ENCODE measurements at places on chromosomes 16 and 17.
A peak's percentile ranks its signal among the peaks of the same experiment; 100 is the strongest.

DNA sequence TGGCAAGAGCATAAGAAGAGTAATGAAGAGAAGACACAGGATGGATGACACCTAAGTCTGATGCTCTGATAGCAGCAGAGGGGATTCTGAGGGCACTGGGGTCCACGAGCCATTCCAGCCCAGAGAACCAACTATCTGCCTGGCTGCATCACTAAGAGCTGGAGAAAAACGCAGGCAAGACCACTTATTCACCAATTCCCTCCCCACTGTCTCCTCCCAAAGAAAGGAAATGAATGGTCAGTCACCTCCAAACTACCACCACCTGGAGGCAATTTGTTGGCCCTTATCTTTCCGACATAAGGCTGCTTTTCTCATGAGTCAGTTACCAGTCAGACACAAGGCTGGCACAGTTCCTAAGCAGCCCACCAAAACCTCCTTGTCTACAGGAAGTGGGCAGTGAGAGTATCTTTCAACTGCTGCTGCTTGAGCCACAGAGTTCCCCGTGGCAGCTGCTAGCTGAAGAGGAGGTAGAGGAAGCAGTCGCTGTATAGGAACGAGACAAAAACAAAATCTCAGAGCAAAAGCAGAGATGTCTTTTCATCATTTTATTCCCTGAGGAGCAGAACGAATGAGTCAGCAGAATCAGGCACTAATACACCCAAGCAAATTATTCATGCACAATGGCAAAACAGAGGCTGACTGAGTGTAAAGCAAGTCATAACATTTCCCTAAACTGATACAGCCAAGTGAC is 111.1 kb downstream of the SMG6 start:
- DNase-seq, result no peak

DNA sequence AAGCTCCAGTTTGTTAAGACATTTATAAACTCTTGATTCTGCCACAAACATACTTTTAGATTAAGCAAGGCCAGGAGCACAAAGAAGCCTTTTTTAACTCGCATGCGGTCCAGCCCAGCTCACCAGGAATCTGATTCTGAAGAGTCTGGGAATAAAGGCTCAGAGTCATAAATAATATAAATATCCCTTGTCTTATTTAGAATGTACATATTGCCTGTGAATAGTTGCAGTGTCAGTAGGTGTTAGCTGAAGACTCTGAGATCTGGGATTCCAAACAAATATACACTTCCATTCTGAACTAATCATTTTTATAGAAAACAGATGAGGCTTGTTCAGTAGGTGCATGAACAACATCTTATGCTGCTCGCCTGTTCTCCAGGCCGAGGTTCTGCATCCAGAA is 59.1 kb upstream of the ELAC2 start:
- no peak for DNase-seq

DNA sequence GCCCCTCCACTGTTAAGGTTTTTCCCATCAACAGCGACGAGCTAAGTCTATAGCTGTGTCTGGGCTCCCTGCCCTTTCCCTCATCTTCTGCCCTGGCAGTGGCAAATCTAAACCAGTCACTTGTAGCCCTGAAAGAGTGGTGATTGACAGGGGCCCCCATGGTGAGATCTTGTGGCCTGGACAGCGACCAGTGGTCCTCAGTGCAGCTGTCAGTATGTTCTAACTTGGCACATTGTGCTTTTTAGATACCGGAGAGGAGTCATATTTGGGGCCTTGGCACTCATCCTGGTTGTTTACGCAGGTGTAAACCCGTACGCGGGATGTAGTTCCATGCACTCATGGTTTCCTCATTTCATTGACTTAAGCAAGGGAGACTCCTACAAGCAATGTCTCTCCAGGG is 57.5 kb upstream of the ARHGAP44 start:
- DNase-seq, result peak; percentile 58

DNA sequence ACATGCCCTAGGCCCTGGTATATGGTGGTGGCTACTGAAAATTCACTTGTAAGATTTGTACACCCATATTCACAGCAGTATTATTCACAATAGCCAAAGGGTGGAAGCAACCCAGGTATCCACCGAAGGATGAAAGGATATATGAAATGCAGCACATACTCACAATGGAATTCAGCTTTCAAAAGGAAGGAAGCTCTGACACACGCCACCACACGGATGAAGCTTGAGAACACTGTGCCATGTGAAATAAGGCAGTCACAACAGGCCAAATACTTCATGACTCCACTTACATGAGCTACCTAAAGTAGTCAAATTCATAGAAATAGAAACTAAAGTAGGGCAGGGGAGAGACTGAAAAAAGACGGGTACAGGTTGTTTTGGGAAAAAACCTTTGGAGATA is 2.9 kb downstream of the XPO6 start:
- no peak for DNase-seq

DNA sequence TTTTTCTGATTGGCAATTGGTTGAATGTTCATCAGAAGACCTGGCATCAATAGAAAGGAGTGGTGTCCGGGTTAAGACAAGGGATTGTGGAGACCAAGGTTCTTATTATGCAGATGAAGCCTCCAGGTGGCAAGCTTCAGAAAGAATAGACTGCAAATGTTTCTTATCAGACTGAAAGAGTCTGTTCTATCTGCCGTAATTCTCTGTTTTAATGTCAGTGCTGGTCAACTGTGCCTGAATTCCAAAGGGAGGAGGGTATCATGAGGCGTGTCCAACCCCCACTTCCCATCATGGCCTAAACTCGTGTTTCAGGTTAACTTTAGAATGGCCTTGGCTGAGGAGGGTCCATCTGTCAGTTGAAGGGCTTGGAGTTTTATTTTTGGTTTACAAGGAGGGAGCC is 60.4 kb upstream of the AKTIP start:
- DNase-seq, result no peak

DNA sequence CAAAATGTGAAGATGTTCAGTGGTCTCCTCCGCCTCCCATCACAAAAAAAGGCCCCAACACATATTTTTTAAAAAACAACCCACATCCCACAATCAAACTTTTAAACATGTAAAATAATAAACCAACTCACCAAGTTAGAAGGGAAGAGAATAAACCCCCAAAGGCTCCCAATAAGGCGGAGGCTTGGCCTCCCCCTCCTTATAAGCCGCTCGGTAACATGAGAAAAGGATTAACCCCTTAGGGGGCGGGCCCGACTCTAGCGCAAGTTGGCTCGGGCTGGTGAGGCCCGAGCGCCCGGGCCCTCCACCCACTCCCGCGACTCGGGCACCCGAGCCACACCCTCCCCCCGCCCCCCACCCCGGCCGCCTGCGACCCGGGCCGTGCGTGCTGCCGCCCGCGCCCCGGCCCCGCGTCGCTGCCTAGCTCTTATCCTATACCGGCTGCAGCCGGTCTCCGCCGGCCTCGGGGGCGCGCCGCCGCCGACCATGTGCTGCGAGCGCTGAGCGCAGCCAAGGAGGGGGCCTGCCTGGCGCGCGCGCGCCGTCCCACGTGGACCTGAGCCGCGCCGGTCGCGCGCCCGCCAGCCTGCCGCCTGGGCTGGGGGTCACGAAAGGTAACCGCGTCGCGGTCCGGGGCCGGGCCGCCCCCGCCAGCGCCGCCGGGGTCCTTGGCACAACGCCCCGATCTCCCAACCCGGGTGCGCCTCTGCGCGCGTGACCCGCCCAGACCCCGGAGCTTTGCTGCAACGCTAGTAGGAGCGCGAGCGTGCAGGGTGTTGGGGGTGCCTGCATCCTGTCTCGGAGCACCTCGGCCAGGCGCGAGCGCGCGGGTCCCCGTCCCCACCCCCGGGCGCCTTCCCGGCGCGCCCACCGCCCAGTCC is at the start of the genes ARSG and SLC16A6:
Gene ARSG, plus strand, starts transcription at position 541 of the 881 bp plus-strand sequence. CDS start 15,999 bp downstream, outside the sequence.
Gene SLC16A6, minus strand, starts transcription at position 173 of the 881 bp plus-strand sequence. CDS start 12,807 bp downstream, outside the sequence.
- peak; percentile 92 for DNase-seq

DNA sequence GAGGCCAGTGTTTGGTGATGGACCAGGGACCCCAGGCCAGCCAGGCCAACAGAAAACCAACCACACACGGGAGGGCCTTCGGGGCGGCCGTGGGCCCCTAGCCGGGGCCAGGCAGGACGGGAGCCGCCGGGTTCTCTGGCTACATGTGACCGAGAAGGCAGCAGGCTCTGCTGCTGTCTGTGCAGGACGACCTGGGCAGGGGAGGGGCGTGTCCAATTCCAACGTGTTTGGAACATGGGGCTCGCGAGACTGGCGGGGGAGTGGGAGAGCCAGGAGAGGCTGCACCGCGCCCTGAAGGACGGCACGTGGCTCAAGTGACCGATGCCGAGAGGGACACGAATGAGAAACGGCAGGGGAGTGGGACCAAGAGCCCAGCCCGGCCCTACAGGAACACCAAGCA is 75.4 kb downstream of the LMF1 start:
- no peak for DNase-seq

DNA sequence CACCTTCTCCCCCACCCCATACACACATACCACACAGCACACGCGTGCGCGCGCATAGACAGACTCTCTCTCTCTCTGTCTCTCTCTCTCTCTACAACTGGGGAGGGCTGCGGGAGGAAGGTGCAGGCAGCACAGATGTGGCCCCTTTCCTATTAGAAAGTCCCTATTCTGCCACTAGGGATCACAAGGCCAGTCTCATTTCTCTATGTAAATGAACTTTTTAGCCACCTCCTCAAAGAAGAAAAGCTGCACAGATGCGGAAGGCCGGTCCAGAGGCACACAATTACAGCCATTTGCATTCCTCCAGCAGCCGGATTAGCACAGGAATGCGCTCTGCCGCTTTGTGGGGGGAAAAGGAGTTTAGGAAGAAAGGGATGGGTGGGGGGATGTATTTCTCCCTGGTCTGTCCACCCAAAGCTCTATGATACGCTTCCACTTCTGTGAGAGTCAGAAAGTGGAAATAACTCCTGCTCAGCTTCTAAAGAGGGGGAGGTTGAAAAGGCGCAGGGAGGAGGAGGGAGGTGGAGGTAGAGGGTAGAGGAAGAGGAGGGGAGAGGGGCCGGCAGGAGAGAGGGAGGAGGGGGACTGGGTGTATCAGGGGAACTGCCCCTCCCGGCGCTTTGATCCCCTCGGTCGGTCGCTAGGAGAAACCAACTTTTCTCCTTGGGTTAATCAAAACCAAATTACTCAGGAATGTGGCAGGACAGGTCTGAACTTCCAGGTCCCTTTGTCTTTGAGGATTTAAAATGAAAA is 11.7 kb downstream of the ZFHX3 start:
- DNase-seq, result peak; percentile 82

DNA sequence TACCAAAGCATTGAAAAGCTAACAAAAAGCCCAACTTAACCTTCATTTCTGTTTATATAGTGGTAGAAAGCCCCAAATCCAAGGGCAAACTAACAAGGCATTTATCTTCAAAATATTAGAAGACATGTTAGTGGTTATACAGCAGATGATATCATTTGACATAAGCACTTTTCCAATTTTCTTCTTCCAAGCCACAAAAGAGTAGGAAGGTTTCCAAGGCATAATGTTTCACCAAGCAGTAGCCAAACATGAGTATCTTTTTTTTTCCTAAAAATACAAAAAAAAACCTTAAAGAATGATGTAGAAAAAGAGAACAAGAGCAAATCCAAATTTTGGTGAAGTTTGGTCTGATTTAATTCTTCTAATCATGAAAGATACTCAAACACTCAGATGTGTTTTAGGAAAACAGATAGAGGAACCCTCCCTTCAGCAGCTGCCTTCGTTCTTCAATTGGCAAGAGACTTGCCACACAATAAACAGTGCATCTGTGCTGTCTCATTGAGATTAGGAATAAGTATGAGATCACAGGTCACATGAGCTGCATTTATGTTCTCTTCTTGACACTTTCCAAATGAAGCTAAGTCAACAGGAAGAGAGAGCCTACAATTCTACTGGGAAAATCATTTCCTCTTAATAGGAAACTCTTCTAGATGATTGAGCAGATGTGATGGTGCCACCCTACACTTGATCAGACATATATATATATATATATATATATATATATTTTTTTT is 106.7 kb downstream of the TTC19 start:
- DNase-seq, result no peak

- peak; percentile 30 for DNase-seq
Measured at GRCh38 chr17:50728881-50729765, 9.7 kb downstream of the LUC7L3 start.

GRCh38 chr17:49456183-49456965 is 38.7 kb upstream of the NGFR start:
- no peak for DNase-seq

GRCh38 chr17:41614098-41614497 is 1.5 kb upstream of the KRT16 start:
- DNase-seq, result peak; percentile 45

DNA sequence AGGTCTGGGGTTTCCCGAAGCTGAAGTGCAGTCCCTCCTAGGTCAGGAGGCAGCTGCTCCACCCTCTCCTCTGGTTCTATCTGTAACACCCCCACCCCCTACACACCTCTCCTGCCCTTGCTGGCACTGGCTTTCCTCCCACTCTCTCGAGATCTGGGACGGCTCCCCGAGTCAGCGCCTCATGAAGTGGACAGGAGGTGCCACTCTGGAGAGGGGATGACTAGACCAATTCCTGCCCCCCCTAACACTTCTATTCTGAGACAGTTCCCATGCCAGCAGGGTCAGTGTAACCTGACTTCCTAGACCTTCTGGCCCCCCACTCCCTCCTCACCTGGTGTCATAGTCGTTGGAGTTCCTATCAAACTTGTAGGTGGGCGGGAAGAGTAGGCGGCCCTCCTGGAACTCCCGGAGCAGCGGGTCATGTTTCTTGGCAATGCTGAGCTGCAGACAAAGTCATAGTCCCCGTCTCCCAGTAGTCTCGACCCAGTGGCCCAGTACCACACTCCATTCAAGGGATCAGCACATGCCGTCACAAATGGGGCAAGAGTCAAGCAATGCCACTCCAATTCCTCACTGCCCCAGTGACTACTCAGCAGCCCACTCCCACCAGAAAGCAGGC is 9.7 kb downstream of the INPP5K start:
- no peak for DNase-seq

- peak; percentile 54 for DNase-seq
Measured at GRCh38 chr16:8946544-8946943, 17.2 kb downstream of the USP7 start.

GRCh38 chr16:75197522-75198134 is 9.3 kb downstream of the CTRB2 start:
- peak; percentile 60 for DNase-seq
